Occipital lobe (tissue), 3 donors: ENCODE measurements at places on chromosomes 7 and 10.

DNA sequence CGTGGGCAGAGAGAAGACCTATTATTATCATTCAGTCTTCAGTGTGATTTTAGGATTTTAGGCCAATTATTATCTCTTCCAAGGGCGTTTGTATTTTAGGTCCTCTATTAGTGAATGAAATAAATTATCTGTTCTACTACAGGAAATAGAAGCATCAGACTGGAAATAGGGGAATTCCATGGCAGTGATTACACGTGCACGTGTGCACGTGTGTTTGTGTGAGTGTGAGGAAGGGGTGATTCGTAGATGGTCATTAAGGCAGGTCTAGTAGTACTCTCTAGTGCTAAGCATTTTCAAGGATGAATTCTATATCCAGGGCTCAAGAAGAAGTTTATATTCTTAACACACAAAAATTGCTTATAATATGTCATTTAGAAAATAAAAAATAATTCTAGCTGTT is 623.2 kb downstream of the GATA3 start:
- DNase-seq = no peak

DNA sequence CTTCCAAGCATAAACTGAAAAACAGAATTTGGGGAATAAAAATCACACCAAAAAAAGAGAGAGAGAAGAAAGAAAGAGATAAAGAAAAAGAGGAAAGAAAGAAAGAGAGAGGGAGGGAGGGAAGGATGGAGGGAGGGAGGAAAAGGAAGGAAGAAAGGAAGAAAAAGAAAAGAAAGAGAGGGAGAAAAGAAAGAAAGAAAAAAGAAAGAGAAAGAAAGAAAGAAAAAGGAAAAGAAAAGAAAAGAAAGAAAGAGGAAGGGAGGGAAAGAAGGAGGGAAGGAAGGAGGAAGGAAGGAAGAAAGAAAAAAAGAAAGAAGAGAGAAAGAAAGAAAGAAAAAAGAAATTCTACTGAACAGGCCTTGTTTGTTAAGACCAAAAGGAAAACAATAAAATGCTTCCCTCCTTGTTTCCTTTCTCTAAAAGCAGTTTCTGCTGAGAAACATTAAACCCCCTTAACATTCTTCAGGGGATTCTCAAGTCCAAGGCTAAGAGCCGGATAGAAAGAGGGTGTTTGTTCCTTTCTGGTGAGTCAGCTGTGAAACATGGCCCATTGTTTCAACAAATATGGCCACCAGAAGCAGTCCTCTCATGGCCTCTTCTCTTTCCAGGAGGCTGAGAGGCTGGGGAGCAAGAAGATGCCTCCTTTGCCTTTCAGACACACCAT is 46.9 kb upstream of the GPAM start:
- no peak for DNase-seq

DNA sequence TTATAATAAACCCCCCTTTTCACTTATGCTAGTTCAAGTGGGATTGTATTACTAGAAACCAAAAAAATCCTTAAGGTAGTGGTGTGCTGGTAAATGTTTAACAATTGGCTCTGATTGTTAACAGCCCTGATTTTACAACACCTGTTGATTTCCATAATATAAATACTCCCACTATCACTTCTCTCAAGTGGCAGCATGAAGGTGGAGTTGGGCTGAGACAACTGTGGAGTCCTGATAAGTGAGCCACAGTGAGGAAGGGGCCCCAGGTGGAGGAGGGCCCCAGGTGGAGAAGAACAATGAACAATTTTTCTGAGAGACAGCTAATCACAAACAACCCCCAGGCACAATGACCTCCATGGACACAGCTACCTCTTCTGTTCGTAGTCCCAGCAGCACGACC is 26.4 kb downstream of the SSMEM1 start:
- no peak for DNase-seq

- DNase-seq = no peak
These were observed 212.5 kb upstream of the SH2B2 start for GRCh38 chr7:102073931-102074880.

GRCh38 chr7:45347804-45348203 is 190.2 kb downstream of the RAMP3 start:
- DNase-seq = no peak

DNA sequence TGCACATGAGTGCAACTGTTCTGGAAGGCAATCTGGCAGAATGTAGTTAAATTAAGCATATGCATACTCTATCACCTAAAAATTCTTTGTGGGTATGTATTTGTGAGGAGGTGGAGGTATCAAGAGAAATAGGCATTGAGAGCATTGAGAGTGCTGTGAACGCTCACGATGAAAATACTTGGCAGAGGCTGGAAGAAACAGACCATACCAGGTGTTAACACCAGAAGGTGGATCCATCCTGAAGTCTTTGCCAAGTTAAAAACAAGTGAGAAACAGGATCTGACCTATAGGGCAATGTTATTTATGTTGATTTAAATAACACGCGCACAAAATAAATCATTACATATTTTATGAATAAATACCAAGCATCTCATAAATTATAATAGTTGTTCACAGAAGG is 311.6 kb downstream of the PCLO start:
- no peak for DNase-seq

- no peak for DNase-seq
These were observed 6.4 kb upstream of the ANKRD1 start for GRCh38 chr10:90927293-90927692.
